Urothelium cell line (cell line): ENCODE measurements at places on chromosomes 16 and 17.
A peak's percentile ranks its signal among the peaks of the same experiment; 100 is the strongest.

- peak; percentile 90 for DNase-seq
Observed at GRCh38 chr17:58156839-58157803, 8.9 kb downstream of the OR4D1 start.

- peak; percentile 66 for DNase-seq
Observed at GRCh38 chr17:75514299-75514918, 928 bp downstream of the CASKIN2 start.

- no peak for DNase-seq
Observed at GRCh38 chr17:18167421-18167820, 16.2 kb upstream of the ALKBH5 start.

DNA sequence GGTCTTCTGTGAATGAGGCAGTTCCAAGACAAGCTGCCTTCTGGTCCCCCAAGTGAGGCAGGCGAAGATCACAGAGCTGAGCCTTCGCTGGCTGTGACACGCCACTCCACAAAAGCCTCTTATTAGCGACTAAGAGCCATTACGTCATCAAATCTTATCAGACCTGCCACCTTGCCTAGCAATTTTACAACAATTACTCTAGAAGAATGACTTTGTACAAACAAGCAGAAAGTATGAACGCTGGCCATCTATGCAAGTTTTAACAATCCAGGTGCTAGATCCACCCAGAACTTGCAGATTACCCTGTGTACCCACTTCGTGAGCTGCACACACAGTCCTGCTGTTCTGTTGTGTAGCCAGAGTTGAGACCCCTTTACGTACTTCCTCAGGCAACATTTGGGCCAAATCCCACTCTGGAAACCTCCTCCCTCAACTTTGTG lies 3.8 kb upstream of the ICAM2 start:
- no peak for DNase-seq

GRCh38 chr17:44666006-44666405 lies 9.7 kb downstream of the MEIOC start:
- no peak for DNase-seq
